Vagina (tissue), 2 donors: ENCODE measurements at places on chromosomes 6 and 20. TPM values are rescaled to one million over a fixed set of nuclear protein-coding genes. Genes with fewer than 3 reads are reported as not detected.
A peak's percentile ranks its signal among the peaks of the same experiment; 100 is the strongest.

Gene UNC93A
- total RNA-seq: 2.0 TPM

Gene NHLRC1
- total RNA-seq: 0.74 TPM

Gene LCA5
- total RNA-seq: 6.4 TPM

Gene DOK5
- 2.5 TPM for total RNA-seq

Gene EEF1A2
- total RNA-seq: 9.8 TPM

- DNase-seq: no peak
These were observed 95.7 kb downstream of the SHLD1 start for GRCh38 chr20:5845681-5846615.

GRCh38 chr20:18901980-18902737 lies 88.6 kb downstream of the SCP2D1 start:
- peak; percentile 62 for DNase-seq

- DNase-seq: no peak
These were observed 12.1 kb upstream of the FAM8A1 start for GRCh38 chr6:17588011-17588410.

GRCh38 chr6:37516920-37517405 lies 17.3 kb upstream of the CCDC167 start:
- no peak for DNase-seq

DNA sequence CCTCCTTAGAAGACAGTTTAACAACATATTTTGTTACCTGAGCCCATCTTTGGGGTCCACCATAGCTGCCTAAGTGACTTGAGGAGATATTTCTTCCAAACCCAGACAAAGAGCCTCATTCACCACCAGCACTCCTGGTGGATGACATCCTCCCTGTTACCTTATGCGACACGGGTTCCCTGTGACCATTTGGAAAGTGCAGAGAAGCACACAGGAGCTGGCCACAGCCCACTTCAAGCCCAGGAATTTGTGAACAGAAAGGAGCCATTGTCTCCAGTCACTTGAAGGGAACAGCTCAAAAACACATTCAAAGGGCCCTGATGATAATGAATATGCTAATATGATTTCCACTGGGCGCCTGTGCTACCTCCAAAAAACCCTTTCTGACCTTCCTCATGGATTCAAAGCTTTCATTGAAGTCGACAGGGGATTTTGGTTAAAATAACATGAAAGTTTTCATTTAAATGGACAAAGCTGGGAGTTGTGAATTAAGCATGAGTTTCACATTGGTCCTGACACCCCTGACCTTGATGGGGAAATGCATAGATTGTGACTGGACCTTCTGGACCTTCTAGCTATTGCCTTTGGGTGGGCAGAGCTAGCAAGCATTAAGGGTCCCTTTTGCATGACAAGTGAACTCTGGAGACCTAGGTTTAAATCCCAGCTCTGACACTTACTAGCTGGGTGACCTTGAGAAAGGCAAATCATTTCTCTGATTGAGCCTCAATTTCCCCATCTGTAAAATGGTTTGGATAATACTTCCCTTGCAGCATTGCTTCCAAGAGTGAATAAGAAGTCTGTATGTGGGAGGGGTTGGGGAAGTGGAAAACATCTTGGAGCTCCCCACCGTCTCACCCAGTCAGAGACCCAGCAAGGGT lies 83.3 kb upstream of the SIRPA start:
- DNase-seq: peak; percentile 58

- DNase-seq: no peak
These were observed 14.3 kb downstream of the KIF13A start for GRCh38 chr6:17972978-17973622.

DNA sequence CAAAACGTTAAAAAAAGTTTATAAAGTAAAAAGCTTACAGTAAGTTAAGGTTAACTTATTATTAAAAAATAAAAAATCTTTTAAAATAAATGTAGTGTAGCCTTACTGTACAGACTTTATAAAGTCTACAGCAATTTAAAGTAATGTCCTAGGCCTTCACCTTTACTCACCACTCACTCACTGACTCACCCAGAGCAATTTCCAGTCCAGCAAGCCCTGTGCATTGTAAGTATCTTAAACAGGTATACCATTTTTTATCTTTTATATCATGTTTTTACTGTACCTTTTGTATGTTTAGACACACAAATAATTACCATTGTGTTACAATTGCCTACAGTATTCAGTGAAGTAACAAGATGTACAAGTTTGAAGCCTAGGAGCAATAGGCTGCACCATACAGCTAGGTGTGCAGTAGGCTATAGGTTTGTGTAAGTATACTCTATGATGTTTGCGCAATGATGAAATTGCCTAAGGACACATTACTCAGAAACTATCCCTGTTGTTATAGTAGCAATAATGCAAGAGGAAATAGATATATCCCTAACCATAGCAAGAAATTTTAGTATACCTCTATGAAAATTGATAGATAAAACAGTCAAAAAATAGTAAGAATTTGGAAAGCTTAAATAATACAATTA lies 39.5 kb downstream of the FBXO5 start:
- DNase-seq: no peak

DNA sequence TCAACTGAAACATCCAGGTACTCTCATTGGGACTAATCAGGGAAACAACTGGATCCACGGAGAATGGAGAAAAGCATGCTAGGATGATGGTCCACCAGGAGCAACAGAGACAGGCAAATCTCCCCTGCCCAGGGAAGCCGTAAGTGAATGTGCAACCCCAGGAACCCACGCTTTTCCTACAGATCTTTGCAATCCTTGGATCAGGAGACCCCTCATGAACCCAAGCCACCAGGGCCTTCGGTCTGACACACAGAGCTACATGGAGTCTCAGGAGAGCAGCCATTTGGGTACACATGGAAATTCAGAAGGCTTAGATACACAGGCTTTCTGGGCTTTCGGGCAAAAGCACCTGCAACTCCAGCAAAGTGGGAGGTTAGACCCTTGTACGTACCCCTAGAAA lies 122.1 kb upstream of the PTCHD4 start:
- DNase-seq: no peak

- no peak for DNase-seq
These were observed 169.9 kb downstream of the QRSL1 start for GRCh38 chr6:106799031-106799894.

DNA sequence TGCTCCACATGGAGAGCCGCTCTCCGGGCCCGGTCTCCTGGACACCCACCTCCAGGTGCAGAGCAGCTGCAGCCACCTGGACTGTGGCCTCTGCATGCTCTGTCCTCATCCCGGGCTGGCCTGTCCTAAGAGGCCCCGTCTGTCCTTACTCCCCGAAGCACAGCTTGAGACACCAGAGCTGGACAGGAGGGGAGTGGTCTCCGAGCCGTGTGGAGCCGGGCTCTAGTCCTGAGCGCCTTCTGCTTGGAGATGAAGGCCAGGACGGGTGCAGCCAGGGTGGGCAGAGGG lies 6.7 kb upstream of the NTSR1 start:
- DNase-seq: no peak

DNA sequence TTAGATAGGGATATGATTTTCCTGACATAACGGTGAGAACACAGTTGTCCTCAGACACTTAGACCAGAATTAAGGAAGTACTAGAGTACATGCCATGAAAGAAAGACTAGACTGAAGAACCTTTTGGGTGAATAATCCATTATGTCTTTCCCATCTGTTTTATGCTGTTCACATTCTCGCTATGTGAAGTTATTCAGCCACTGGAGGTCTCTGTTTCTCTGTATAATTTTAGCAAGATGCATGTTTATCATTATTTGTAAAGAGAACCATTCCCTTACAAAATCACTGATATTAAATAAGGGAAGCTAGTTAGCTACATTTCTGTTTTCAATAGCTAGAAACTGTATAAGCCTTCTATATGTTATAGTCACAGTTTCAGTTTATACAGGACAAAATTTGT lies 391.9 kb downstream of the CD109 start:
- DNase-seq: no peak

- no peak for DNase-seq
These were observed 527.8 kb upstream of the FLRT3 start for GRCh38 chr20:14865169-14865568.

DNA sequence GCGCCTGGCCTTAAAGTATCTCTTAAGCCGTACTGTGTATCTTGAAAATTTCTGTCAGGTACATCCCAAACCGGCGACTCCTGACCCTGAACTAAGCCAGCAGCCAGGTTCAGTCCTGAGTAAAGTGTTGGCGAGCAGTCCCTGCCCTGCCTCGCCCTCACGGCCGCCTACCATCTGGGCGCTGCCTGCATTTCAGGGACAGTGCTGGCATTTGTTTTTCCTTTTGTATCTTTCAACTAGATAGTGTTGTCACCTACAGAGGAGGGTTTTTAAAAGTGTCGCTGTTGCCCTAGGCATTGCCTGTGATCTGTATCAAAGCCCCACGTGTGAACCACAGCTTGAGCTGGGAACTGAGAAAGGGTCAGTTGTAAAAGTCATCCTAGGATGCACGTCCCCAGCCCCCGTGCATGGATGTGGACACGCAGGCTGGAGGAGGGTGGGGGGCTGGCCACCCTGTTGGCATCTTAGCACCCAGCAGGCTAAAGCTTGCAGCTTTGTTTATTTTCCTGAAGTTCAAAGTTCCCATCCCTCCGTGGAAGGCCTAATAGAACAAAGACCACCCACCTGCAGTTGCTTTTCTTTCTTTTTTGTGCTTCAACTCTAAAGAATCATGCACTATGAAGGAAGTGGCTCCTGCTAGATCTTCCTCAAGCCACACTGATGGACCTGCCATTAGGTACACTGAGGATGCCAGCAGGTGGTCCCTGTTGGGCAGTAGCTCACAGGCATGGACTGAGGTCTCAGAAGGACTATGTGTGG lies 136.8 kb downstream of the ZDHHC14 start:
- no peak for DNase-seq

DNA sequence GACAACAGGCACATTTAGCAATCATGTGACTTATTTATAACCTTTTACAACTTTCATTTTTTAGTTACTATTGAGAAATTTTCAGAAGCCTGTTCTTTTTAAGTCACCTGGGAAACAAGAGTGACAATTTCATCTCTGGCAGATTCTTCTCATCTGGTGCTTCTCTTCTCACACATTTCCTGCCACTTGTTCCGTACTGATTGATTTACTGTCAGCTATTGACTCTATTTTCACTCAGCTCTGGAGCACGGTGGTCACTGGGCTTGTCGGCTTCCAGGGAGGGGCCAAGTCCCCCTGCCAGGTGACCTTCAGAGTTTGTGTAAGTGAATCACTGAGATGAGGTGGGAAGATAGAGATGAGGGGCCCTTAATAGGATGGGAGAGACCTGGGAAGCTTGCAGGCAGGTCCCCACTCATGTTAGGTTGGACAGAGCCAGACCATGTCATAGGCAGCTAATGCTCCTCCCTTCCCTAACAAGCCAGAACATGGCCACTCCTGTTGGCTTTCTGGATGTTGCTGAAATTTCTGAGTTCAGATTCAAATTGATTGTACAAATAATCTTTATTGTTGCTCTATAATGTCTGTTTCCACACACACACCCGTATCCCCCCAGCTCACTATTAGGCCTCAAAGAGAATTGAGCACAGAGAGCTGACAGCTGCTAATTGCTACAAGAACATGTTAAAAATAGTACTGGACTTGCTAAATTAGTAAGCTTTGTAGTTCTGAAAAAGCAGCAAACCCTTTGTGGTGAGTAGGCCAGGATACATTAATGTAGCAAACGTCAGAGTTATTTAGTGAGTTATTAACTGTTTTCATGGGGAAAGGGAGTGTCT lies 13.3 kb downstream of the DUSP22 start:
- no peak for DNase-seq

DNA sequence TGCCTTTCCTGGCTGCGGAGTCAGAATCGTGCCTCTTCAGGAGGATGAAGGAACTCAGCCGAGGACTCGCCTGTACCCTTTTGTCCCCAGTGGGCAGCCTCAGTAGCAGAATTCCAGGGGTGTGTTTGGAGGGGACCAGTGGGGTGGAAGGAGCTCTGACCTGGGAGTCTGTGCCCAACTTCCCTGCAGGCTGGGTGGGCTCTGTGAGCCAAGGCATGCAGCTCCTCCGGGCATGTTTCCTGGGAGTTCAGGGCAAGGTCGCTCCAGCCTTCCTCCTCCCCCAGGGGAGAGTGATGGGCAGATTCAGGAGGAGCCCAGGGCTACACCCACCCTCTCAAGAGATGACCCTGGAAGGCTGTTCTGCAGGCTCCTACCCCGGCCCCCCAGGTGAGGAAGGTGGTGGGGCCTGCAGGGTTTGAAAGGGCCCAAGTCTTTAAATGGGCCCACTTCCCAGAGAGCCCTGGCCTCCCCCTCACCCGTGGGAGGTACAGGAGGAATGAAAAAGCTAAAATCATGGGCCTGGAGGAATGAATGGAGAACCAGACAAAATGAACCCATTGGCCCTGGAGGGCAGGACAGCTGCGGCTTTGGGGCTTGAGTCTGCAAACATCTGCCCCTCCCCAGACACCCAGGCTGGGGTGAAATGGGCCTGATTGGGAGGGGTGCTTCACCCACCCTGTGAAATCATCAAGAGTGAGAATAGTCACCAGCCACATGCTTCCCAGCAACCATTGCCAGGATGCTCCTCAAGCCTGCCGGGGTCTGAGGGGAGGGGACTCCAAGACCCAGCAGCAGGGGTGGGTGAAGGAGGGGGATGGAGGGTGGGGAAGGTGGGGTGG lies 77.6 kb upstream of the PMEPA1 start:
- DNase-seq: no peak

DNA sequence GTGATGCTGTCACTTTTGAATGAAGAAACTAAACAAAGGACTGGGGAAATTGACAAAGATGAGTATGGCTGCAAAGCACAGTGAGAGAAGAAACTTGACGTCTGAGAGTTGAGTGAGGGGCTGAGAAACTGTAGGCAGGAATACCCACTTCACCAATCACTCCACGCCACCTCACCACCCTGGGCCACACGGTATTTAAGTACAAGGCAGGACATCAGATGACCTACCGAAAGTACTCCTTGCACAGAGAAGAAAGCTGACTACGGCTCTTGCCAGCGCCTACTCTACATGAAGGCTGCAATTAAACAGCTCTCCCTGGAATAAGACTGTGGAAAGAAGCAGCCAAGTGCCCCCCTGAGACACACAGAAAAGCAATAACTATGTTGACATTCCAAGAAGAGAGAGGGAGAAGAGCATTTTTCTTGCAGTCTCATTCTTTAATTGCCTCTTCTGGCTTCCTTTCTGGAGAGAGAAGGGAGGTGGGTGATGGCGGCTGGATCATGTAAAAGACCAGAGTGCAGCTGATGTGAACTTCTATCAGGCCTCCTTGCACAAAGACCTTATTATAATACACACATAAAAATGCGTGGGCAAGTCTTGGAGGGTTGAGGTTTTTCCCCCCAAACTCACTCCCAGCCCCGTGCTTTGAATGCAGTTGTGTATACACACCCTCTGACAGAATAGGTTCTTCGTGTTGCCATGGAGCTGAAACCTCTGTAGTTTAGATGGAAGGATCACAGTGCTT lies 44.6 kb downstream of the HIVEP2 start:
- DNase-seq: no peak

- DNase-seq: no peak
These were observed 120.4 kb downstream of the LRRC1 start for GRCh38 chr6:53915026-53915691.

- DNase-seq: no peak
These were observed 20.5 kb upstream of the ASCC3 start for GRCh38 chr6:100901582-100901981.

DNA sequence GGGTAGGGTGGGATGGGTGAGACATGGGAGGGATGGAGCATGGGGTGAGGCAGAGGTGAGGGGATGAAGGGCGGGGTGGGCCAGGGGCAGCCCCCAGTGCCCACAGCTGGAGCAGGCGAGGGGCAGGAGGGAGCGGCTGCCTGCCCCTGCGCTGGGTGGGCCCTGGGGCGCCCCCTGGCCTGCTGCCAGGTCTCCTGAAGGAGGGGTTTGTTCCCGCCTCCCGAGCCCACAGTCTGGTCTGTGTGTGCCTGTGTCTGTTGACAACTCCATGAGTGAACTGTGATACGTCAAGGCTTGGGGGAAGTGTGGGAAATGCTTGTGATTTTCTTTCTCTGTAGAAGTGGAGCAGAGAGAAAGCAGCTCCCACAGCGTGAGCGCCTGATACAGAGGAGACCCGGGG lies 10.9 kb upstream of the MRGBP start:
- DNase-seq: no peak
